ENCODE measurements at places on chromosomes 6 and 20.
A peak's percentile ranks its signal among the peaks of the same experiment; 100 is the strongest.

- no peak for DNase-seq
Observed at GRCh38 chr6:6689400-6690143, 101.1 kb downstream of the LY86 start.

GRCh38 chr6:106192824-106193223 is 106.7 kb downstream of the PRDM1 start:
- DNase-seq = peak; percentile 7

- peak; percentile 17 for DNase-seq
Observed at GRCh38 chr6:150599199-150600009, at the start of gene PLEKHG1. PLEKHG1 (plus strand) TSS chr6:150599885; CDS start chr6:150733682, 133,797 bp downstream.

DNA sequence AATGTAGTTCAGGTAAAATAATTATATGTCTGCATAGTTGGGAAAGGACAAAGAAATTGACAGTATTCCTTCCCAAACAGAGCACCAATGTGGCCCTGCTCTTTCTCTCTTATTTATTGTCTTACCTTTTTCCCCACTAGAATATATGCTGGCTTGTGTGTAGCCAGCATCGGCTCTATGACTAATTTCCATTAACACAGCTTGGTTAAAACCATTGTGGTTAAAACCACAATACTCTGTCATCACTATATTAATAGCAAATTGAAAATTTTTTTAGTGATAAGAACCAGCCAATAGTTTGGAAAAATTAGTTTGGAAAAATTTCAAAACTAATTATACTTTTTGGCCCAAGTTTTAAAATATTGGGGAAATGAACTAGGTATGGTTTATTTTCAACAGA is 535.1 kb downstream of the UTRN start:
- DNase-seq = no peak

- no peak for DNase-seq
Observed at GRCh38 chr20:24439737-24440387, 29.6 kb upstream of the SYNDIG1 start.

DNA sequence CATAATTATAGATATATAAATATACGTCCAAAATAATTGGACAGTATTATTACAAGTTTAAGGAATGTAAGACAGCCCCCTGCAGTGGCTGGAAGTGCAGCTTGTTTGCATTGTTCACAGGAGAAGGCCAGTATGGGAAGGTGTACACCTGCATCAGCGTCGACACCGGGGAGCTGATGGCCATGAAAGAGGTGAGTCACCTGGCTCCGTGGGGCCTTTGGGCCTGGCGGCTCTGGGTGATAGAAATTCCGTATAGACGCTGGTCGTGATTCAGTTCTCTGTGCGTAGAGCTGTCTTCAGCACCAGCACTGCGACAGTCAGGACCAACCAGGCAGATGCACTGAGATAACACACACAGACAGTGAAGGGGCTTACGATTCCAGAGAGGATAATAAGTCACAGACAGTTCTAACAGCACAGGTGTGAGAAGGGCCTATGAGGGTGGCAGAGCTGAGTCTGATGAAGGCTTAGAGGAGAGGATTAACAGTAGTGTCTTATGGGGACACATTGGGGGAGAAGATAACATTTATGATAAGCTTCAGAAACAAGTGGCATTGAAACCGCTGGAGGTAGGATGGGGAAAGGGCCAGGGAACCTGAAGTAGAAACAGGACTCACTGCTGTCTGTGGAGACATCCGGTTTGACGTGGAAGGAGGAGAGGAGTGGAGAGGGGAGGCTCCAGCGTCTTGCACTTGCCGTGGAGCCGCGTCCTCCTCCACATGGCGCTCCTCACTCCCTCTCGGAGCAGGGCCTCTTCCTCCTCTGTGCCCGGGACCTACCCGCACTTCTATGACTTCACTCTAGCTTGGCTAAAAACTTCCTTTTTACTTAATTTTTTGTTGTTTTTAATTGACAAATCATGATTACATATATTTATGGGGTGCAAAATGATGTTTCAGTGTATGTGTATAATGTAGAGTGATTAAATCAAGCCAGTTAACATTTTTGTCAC is 116.5 kb downstream of the MAP3K4 start:
- no peak for DNase-seq

DNA sequence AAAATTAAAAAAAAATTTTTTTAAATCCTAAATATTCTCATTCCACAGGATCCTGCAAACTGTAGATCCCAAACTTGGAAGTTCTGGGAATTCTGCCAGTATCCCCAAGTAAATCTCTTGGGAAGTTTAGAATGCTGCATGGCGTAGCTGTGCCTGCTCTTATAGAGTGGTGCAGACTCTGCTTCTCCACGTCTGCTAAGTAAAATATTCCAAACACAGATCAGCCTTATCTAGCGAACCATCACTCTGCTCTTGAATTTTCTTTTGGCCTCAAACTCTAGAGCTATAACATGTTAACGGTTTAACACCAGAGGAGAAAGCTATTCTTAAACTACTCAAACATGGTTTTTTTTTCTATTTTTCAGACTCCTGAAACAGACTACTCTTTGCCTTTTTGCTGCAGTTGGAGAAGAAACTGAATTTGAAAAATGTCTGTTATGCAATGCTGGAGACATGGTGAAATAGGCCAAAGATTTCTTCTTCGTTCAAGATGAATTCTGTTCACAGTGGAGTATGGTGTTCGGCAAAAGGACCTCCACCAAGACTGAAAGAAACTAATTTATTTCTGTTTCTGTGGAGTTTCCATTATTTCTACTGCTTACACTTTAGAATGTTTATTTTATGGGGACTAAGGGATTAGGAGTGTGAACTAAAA is 138.5 kb upstream of the AKAP12 start:
- DNase-seq = no peak

GRCh38 chr6:16690608-16691142 is 70.6 kb downstream of the ATXN1 start:
- DNase-seq = no peak

DNA sequence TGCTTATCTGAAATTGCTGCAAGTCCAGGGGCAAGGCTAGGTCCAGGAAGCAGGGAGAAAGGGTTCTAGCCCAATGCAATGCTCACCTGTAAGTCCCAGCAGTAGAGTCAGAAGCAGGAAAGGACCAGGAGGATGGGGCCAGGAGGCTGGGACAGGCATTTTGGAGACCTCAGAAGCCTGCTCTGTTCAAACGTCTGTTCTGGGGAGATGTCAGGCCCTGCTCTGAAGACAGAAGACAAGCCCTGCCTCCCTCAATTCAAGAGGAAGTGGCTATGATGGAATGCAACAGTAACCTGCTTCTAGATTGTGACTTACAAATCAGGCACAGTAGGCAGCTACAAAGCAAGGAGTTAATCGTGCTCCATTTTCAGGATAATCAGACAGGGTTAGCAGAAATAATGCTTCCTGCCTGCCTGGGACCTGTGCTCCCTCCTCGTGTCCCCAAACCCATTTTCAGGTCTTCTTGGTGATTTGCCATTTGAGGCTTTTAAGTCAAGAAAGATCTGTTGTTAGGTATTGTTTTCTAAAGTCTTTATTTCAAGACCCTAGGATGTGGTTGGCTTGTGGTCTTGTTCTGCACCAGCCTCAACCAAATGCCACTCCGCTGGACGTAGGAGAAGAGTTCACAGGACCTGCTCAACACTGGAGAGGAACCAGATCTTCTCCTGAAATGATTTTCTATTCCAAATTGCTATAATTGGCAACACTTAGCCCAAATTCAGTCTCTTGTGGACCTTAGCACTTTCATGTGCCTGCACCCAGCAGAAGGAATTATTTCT is at the start of gene SIRPG:
TSS of gene SIRPG (minus strand) at position 224 of the 779 bp plus-strand sequence. CDS start at position 159, 65 bp downstream.
- DNase-seq = no peak

DNA sequence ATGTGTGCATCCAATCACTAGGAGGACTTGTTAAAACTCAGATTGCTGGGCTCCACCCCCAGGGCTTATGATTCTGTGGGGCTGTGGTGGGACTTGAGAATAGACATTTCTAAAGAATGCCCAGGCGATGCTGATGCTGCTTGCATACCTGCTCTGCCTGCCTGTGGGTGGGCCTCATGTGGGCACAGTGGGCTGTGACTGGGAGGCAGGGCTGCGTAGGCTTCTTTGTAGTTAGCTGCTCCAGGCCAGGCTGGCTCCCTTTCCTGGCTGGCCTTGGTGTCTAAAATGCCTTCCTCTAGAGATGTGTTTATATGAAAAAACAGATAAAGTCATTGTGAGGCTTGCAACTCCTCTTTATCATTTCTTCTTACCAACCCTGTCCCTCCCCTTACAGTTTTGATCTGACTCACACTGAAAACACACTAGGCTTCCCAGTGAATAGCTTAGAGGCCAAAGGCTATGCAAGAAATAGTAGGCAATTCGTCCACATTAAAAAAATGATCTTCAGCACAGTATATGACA is 495.5 kb upstream of the MAP3K7 start:
- DNase-seq = peak; percentile 8

GRCh38 chr20:1735417-1736089 is 78.0 kb upstream of the SIRPG start:
- DNase-seq = no peak

DNA sequence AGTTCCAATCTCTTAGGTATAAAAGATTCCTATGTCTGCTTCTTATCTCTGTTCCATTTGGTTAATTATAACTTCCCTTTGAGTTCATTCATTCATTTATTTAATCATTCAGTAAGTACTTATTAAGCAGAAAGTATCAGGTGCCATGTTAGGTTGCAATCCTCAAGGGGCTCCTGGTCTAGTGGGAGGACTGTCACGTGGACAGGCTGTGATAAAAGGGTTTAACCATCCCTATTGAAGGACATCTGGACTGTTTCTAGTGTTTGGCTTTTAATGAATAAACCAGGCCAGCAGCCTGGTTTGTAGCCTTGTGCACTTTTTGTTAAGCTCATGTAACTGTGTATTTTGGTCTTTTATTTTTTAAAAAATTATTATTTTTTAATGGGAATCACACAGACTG is 162.1 kb upstream of the OGFRL1 start:
- no peak for DNase-seq

GRCh38 chr6:109493865-109494264 is 10.8 kb upstream of the ZBTB24 start:
- DNase-seq = no peak

DNA sequence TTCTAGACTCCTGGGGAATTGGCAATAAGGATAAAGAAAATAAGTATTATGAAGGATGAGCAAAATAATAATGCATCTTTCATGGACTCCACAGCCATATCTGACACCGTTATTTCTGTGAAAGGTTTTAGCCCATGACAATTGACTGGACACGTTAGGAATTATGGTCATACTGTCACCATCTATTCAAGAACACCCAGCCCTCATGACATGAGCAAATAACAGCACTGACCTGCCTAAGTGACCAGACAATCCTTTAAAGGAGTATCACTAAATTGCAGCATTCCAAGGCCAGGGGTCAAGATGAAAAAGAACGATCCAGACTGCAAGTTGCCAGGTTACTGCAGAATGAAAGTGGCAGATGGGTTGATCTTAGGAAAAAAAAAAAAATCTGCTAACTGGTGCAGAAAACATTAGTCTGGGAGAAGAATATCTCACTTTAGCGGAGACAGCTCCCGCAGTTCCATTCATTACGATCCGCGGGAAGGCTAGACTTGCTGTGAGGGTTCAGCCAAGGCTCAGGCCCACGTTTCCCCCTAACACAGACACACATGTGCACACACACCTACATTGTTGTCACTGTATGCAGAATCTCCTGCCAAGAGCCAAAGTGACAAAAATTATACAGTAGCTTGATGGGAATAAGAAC is 237.7 kb upstream of the AGPAT4 start:
- DNase-seq = no peak

DNA sequence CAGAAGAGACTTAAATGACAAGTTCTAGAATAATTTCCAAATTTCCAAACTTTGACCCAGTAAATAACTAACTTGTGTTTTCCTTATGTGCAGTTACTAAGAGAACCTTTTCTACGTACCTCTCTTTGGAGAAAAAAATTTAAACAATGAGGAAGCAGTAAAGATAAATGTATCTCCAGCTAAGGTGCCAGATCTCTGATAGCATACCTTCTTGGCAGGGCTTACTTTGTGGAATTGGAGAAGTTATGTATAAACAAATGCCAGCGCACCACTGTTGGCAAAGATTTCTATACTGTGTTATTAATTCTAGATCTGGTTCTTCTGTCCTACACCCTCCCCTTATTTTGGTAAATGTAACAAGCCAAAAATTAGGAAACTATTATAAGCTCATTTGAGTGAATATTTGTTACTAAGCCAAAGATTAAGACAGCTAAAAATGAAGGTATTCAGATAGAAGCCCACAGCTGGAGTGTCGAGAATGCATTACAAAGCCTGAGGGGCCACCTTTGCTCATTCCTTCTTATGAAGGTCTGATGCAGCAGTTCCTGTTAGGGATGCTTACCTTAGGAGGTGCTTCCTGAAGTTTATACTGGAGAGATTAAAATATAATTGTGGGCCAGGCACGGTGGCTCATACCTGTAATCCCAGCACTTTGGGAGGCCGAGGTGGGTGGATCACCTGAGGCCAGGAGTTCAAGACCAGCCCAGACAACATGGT is 373.1 kb upstream of the SOX4 start:
- DNase-seq = no peak

DNA sequence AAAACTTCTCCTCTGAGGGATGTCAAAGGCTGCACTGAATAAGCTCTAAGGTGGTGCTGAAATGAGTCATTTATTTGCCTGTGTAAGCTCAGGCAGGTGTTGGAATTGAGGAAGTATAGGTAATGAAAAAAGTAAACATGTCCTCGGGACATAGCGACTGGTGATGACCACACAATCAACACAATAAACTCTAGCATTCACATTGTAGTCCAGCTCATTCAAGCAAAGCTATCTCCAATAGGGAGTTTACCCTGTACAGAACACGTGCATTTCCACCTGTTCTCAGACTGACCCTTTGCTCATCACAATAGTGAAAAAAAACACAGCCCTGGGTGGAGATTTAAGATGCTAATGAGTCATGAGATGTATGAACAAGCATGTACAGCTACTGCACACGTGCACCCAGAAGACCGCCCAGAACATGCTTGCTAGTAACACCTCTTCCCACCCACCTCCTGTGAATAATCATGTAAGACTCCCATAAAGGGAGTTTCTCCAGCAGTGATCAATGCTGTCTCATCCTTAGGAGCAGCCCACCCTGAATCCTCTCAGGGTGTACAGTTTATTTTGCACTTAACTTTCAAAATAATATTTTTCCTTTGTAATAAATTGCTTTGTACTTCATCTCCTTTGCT is 33.0 kb upstream of the POU5F1 start:
- peak; percentile 82 for DNase-seq

DNA sequence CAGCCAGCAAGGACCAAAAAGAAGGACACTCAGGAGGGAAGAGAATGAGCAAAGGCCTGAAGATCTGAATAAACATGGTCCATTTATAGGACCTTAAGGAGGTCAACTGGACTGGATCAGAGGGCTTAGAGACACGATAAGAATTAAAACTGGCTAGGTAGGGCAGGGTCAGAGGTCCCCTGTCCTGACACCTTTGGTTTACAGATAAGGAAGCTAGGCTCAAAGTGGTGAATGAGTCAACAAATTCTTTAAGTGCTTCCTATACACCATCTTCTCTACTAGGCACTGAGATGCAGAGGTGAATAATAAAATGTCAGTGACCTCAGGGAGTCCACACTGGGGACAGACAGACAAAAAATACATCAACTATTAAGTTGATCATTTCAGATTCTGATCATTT is 70.3 kb downstream of the HIVEP2 start:
- DNase-seq = no peak

- no peak for DNase-seq
Observed at GRCh38 chr20:39249798-39250197, 287.7 kb downstream of the DHX35 start.

GRCh38 chr20:39706184-39706663 is 744.1 kb downstream of the DHX35 start:
- no peak for DNase-seq

- no peak for DNase-seq
Observed at GRCh38 chr6:4360920-4361319, 225.5 kb upstream of the ECI2 start.
